ENCODE measurements at places on chromosomes 1 and 21.
A peak's percentile ranks its signal among the peaks of the same experiment; 100 is the strongest.

- peak; percentile 40 for DNase-seq
Measured at GRCh38 chr1:20483833-20484518, 2.0 kb downstream of the CAMK2N1 start.

DNA sequence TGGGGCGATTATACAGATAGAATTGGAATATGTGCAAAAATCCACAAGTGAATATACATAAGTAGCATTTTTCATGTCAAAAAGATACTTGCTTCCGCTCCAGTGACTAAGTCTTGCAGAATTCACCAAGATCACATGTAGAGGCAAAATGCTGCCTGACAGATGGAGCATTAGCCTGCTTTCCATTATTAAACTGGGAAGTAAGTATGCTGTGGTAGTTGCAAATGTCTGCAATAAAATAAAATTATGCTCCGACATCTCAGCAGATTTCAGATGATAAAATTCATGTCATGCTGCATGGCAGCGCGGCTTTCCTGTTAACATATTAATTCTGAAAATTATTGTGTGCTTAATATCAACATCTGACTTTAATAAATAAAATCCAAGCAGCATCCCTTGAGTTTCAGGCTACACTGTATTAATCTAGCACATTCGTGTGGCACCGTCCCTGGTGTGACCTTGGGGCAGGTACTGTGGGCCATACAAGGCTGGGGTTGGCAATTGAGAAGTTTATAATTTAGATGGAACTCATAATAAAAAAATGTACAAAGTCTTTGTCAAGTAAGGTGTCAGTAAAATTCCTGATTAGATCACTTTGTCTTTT lies 366.4 kb upstream of the ZP4 start:
- peak; percentile 47 for DNase-seq

- DNase-seq, result no peak
Measured at GRCh38 chr1:114152089-114152507, 1.6 kb downstream of the SYT6 start.

DNA sequence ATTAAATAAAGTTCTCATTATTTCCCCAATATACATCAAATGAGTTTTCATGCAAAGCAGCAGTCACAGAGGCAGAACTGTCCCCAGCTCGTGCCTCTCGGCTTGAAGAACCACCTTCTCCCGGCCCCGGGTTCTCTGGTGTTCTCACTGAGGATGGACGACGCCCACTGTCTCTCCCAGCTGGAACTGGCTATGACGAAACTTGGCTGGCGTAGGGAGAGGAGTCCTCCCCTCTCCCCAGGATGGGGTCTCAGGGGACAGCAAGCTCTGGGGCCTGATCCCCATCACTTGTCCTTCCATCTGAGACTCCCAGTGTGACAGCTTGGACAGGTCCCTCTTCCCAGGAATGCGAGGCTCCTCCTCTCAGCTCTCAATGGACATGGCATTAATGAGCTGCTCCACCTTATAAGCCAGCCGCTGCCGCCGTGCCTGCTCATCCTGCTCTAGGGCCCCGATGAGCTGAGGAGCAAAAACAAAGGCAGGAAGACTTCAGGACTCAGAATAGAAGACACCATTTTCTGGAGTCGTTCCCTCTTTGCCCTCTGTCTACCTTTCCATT lies 116.0 kb upstream of the CD34 start:
- no peak for DNase-seq

GRCh38 chr1:66533804-66534740 lies at the start of gene SGIP1:
Gene SGIP1 (plus strand): TSS chr1:66534153. CDS start chr1:66534359, 206 bp downstream.
- peak; percentile 81 for DNase-seq

GRCh38 chr1:186059311-186059710 lies 315.7 kb downstream of the TPR start:
- no peak for DNase-seq

GRCh38 chr1:65341381-65341780 lies 32.0 kb downstream of the DNAJC6 start:
- no peak for DNase-seq

DNA sequence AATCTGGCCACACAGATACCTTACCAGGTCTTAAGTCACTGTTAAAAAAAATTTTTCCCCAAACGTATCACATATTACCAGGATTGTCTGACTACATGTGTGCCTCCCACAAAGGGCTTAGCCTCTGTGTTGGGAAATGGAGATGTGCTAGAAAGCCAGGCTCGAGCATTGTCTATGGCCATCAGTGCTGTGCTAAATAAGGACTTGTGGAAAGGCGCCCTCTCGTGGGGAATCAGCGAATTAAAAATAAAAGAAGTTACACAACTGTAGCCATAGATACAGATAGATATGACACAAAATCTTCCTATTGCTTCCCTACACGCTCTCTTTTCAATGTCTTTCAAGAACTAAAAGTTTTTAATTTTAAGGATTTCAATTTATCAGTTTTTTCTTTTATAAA lies 47.5 kb upstream of the CRNN start:
- DNase-seq, result peak; percentile 70

- no peak for DNase-seq
Measured at GRCh38 chr1:213538251-213538650, 449.5 kb upstream of the PROX1 start.

DNA sequence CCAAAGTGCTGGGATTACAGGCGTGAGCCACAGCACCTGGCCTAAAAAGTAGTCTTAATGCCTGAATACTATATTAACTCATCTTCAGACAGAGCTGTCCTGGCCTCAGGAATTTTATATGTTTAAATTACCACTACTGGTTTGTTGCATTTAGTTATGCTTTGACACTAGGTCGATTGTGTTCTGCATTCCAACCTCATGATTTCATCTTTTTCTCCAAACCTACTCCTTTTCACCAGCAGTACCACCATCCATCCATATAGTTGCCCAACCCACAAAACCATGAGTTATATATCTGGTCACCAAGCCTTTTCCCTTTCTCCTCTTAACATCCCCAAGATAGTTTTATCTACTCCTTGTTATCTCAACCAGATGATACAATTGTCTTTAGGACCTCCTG lies 22.6 kb downstream of the FMO5 start:
- DNase-seq, result peak; percentile 23

- no peak for DNase-seq
Measured at GRCh38 chr1:30358500-30358899, 364.9 kb downstream of the MATN1 start.

GRCh38 chr1:221089273-221089672 lies 210.0 kb downstream of the HLX start:
- DNase-seq, result peak; percentile 85

DNA sequence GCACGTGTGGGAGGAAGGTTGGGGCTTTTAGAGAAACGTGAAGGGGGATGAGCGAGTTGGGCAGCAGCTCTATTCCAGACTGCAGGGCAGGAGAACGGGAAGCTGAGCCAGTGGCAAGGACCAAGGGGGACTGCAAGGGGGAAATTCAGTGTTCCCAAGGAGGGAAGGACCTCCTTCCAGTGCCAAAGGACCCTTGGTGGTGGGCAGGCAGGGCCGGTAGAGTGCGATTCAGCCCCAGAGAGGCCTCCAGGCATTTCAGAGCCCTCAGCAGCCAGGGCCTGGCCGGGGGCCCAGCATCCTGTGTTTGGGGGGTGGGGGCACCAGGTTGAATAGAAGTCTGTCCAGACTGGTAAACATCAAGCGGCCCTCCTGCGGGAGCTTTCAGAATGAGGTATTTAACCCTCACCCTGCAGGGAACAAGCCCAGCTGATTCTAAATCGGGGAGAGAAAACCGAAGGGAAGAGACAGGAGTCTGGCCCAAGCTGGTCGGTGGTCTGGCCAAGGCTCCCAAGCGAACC lies 2.3 kb downstream of the COL9A2 start:
- DNase-seq, result no peak

GRCh38 chr1:117685936-117686806 lies 80.3 kb downstream of the TENT5C start:
- DNase-seq, result no peak

DNA sequence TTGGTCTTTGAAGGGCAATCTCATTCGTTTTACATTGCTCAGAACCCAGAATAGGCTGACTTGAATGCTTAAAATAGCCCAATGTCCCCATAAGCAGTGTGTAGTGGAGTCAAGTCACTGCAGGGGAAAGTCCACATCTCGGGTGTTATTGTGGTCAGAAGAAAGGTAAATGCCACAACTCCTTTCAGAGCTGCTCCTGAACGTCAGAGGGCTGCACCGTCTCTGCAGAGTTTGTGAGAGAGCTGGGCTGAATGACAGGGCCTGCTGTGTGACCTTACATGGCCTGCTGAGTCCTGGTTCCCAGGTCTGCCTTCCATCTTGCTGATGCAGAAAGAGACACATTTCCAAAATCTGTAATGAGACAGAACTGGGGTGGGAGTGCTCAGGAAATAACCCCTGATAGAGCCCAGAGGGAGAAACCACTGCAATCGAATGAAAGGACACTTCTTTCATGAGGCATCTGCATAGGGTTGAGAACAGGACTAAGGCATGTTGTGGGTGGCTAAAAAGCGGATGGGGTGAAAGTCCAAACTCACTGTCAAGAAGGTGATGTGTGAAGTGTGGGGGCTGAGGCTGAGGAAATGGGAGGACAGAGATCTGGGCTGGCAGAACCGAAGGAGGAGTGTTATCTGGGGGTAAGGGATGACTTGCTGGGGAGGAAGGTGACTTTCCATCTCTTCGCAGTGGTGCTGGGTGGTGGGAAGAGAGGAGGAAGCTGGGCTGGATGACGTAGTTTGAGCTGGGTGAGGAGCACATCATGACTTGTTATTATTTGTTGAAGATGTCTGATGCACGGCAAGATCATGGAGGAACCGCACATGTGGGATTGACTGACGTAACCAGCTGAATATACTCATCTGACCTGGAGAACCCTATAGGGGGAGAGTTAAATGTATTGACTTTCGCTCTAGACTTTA lies 33.7 kb downstream of the XCL2 start:
- no peak for DNase-seq

DNA sequence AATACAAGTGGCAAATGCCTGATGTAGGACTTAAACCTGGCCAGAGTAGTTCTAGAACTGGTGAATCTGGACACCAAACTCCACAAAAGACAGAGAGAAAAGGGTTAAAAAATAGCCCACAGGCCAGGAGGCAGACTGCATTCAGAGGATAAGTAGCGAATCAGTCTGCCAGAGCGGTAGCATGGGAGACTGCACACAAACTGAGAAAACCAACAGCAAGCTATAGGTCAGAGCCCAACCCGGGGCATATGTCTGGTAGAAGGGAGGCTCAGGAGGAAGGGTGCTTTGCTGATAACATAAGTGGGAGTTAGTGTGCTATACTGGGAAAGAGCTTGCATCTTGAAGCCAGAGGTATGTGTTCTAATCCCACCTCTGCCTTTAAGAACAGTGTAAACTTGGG lies 4.0 kb downstream of the LRRC53 start:
- DNase-seq, result no peak

- DNase-seq, result no peak
Measured at GRCh38 chr1:180532854-180533253, 25.9 kb upstream of the OVAAL start.

GRCh38 chr1:67635055-67635809 lies 49.8 kb upstream of the GADD45A start:
- no peak for DNase-seq

DNA sequence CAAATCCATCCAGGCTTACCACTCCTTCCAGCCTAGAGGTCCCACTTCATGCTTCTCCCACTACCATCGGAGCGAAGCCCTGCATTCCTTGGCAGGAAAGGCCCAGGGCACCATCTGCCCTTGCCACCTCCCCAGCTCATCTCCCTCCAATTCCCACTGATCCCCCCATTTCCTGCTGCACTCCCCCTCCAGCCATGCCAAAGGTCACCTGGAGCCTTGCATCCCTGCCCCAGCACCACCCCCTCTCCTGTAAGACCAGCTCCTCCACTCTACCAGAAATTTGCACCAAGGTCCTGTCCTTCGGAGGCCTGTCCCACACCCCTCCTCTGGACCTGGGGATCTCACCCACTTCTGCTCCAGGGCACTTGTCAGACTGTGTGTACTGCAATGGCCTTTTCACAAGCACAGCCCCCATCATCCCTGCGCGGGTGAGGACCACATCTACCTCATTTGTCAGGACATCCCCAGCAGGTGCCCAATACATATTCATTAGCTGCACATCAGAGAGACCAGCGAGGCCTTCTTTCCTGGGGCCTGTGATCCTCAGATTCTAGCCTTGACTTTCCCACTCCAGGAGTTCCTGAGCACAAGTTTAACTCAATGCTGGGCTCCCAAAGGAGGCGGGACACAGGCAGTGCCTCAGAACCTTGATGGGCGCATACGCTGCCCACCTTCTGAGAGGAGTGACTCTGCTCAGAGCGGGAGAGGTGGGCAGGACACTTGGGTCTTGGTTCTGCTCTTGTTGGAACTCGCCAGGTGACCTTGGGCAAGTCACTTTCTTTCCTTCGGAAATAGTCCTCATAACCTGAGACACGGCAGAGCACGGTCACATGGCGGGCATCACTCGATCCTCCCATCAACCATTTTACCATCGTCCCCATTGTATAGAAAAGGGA lies 49.9 kb upstream of the EDN2 start:
- no peak for DNase-seq

GRCh38 chr1:228867108-228867950 lies 132.1 kb downstream of the RHOU start:
- DNase-seq, result no peak

Measured in EL (cell line).